IPS DF 19.7 (cell line): ENCODE measurements at places on chromosomes 2 and 18.

GRCh38 chr2:44247924-44248323, 27.4 kb upstream of the SLC3A1 start:
- DNase-seq = peak; percentile 69

DNA sequence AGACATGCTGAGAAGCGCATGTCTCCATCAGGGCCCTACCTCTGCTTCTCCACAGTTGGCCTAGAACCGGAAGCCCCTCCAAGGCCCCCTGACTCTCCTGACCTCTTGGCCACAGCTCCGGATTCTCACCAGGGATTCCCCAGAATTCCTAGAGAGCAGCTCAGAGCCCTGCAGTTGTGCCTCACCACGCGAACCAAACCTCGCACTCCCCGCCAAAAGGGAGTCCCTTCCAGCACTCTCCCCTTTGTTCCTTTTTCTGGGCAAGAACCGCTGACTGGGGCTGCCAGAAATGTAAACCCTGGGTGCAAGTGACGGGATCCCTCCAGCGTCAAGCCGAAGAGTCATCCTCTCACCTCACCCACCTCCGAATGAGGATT, 36.7 kb downstream of the AFF3 start:
- DNase-seq = no peak

- DNase-seq = no peak
Measured at GRCh38 chr2:158713523-158714138, 81.5 kb upstream of the DAPL1 start.

- DNase-seq = no peak
Measured at GRCh38 chr2:105791229-105791628, 46.5 kb downstream of the NCK2 start.

- DNase-seq = no peak
Measured at GRCh38 chr2:85323351-85323987, 4.3 kb downstream of the TGOLN2 start.

DNA sequence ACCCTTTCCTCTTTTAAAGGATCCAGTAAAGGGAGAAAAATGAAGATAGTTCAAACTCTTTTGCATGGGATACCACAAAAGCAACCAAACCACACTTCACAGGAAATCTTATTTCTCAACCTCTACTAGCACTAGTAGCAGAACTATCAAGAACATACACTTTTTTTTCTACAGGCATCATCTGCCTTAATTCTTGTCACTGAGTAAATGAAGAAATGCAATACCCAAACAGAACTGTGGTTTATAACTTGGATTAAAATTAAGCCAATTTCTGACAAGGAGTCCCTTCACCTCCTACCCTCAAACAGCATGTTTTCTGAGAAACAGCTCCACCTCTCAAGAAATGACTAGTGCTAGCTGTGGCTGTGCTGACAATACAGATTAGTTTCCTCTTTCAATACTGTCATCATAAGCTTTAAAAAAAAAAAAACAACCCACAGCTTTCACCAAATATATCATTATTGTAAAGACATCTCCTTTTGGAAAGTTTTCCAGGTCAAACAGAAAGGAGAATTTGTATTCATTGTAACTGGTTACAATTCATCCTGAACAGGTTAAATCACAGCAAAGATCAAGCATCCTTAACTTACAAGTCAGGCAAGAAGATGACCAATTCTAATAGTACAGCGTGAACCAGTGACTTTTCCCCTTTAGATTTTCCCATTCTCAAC, 44.4 kb downstream of the PTPN2 start:
- no peak for DNase-seq

GRCh38 chr2:5132281-5132680, 559.9 kb upstream of the SOX11 start:
- no peak for DNase-seq

DNA sequence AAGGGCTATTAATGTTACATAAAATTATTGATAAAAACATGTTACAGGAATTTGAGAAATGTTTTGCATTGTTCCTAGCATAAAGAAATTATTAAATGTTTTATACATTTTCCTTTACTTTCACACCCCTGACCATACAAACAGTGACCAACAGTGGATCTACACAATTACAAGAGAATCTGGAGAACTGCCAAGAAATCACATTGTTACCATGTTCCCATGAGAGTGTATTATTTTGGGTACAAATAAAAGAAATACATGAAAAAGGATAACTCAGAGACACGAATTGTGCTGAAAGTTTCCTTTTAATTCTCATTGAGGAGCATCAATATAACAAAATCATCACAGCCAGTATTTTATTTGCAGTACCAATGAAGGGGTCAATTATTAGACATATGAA, 150.1 kb downstream of the WDPCP start:
- no peak for DNase-seq

DNA sequence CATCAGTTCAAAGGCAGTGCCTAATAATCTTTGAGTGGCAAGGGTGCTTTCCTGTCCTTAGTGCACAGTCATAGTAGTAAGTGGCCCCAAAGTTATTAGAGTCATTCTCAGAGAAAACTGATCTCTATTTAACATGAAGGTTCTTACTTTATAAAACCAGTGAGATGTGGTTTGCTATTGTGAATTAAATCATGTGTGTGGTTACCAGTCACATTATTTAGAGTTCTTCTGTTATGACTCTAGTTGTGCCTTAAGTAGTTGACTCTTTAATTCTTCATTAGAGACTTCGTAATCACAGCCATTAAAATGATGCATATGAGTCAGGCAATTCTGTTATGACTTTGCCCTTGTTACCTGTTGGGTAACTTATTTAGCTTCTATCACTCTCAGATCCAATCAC, 1392.9 kb upstream of the ACVR2A start:
- no peak for DNase-seq

- DNase-seq = no peak
Measured at GRCh38 chr2:147098940-147099339, 745.9 kb upstream of the ACVR2A start.

DNA sequence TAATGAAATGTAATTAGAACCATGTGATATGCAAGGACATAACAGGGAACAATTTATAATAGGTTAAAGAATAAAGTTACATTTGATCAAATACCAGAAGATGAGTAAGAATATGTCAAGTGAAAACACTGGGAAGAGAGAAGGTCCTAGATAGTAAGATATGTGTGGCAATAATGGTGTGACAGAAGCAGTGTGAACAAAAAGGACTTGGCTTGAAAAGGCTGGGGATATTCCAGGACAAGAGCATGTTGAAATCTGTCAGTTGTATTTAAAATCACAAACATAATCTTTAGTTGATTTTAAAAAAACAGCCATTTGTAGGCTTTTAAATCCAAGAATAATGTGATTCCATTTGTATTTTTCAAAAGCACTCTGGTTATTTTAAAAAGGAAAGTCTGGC, 1399.9 kb upstream of the SLC39A10 start:
- DNase-seq = no peak

DNA sequence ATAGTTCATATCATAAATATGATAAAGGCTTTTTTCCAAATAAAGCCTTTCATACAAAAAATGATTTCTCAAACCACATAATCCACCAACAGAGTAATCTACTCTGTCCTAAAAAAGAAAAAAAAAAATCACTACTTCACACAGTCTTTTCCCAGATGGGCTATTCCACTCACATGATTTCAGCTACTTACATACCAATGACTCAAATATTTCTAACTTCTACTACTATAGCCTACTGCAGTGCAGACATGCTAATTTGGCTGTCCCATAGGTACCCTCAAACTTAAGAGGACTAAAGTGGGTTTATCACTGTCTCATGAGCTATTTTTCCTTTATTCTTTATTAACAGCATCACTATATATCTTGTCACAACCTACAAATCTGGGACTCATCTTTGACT, 57.4 kb downstream of the SLC66A3 start:
- DNase-seq = no peak

DNA sequence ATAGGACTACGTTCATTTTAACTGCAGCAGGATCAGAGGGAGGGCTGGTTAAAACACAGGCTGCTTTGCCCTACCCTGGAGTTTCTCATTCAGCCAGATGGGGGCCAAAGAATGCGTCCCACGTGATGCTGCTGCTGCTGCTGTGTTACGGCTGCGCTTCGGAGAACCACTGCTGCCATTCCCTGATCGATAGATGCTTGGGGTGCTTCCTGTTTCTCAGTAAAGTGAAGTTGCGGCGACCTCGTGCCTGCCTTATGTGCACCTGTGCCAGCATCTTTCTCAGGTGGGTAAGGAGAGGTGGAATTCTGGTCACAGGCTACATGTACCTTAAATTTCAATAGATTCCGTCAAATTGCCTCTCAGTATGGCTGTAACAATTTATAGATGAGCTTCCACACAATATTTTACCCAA, 24.7 kb upstream of the TOGARAM2 start:
- DNase-seq = peak; percentile 40

GRCh38 chr2:47288864-47289263, 114.1 kb upstream of the MSH2 start:
- no peak for DNase-seq

DNA sequence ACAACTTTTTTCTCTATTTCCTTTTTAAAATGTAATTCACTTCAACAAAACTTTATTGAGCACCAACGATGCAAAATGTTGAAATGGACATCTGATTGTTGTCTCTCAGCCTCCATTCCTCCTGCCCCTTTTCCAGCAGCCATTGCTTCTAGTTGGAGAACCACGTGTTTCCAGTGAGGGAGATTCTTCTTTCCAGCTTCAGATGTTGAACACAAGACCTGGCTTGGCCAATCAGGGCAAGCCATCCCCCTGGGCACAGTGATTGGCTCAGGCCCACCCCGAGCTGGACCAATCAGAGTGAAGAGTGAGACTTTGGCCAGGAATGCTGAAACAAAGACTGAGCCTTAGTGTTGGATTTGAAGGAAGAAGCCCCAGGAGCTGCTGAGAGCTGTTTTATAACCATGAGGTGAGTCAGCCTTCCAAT, 59.0 kb downstream of the E2F6 start:
- DNase-seq = no peak

- DNase-seq = peak; percentile 50
Measured at GRCh38 chr2:181677912-181678586, 2.3 kb downstream of the NEUROD1 start.

DNA sequence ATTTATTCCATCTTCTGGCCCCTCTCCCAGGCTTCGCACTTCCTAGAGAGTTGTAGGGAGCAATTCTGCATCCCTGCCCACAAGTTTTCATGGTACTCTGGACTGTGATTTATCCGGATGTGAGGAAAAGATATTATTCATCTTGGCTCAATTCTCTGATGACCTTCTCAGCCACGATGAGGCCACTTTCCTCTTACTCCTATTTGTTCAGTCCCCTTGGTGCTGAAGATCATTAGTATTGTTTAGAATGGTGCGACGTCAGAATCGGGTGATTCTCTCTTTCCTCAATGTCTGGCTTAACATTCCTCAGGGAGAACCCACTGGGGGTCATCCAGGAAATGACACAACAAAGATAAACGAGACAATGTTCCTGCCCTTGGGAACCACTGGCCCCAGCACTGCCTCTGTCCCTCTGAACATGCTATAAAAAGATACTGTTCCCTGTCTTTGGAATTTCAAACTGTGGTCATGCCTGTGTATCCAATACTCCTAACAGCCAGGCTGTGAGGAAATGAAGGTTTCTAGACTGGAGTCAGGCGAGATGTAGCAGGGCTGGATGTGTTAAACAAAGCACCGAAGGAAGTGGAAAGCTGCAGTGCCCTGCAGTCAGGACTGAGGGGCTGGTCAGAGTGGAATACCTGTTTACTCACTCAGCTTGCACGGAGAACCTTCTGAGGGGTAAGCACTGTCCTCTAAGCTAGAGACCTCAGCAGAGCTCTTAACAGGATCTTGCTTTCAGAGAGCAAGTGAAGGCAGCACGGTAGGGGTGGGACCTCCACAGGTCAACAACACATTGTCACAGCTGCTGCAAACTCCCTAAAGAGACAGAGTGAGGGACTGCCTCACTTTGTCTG, 12.9 kb upstream of the GLI2 start:
- no peak for DNase-seq

GRCh38 chr2:198080879-198081765, 276.7 kb downstream of the PLCL1 start:
- no peak for DNase-seq

DNA sequence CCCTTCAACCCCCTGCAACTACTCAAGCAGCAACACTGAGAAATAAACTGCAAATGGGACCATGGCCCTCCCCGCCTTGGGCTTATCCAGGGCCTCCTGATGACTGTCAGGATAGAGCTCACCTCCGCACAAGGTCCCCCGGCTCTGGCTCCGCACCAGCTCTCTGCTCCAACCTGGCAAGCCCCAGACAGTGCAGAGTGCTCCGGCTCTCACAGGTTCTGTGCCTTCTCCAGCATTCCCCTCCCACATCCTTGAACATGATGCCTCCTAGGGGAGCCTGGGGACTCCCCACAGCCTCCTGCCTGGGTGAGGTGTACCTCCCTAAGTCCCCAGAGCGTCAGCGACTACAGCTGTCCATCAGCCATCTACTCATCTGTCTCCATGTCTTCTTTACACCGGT, 26.7 kb upstream of the NPAS2 start:
- no peak for DNase-seq

- no peak for DNase-seq
Measured at GRCh38 chr18:22436136-22436535, 18.4 kb upstream of the CTAGE1 start.

DNA sequence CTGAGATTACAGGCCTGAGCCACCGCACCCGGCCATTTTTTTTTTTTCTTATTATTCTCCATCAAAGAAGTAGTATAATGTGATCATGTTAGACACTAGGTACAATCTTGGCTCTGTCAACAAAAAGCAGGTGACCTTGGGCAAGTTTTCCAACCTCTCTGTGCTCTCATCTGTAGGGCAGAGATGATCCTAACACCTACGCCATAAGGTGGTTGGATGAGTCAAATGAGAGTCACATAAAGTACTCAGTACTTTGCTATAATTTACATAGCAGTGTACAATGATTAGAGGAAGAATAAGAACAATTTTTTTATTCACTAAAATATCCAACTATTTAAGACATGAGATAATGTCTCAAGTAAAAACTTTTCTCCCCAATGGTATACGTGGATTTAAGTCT, 128.6 kb downstream of the TGIF1 start:
- DNase-seq = no peak

GRCh38 chr2:54122939-54123338, 7.5 kb downstream of the ACYP2 start:
- no peak for DNase-seq

DNA sequence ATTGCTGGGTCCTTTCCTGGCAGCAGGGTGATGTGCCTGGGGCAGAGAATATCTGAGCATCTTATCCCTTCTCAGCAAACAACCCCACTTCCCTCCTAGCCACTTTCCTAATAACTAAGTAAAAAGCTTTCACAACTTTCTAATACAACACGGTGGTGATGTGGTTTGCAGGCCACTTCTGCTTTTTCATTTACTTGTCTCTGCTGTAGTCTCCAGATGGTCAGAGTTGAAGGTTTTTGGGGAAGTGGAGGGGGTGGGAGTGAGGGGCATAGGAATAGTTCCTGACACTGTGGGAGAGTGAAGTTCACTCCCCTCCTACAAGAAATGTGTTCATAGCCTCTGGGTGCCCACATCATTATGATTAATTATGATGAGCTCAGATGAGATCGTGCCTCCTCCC, 11.6 kb downstream of the OXER1 start:
- no peak for DNase-seq
